ENCODE measurements at places on chromosomes 7 and 10.

GRCh38 chr10:8133146-8133545 is 78.7 kb downstream of the GATA3 start:
- DNase-seq = peak; percentile 52

DNA sequence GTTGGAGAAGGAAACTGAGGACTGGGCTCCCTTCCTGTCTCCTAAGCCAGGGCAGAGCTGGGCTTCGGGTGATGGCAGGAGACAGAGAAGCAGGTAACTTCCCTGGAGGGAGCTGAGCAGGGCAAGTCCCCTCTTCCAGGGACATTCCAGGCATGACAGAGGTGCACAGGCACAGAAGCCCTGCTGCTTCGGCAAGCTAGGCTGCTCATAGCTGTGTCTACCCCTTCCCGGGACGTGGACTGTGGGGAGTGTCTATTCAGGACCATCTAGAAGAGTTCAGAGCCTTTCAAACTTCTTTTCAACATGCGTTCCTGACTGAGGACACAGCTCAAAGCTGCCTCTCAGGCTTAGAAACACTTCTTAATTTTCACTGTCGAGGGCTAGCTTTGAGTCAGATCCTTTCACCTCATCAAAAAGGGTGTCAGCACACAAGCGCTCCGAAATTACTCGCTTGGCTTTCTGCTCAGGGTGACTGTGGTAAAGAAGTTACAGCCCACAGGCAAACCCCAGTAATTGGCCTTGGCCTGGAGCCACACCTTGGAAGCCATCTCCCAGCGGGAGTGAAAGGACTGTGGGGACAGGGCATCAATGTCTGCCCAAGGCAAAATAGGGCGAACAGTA is 63.7 kb upstream of the STEAP1B start:
- DNase-seq = no peak

DNA sequence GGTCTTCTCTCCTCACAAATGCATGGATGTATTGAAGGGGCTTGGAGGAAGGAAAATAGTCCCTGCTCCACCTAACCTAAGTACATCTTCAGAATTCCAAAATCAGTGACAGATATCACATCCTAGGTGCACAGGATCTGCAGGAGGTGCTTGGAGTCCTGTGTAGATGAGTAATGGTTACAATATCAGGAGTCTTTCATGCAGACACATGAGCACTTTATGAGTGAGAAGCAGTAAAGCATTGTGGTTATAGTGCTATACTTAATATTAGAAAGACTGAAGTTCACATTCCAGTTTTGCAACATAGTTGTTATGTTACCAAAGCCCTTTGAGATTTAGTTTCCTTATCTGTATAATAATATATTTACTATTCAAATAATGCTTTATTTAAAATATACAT is 516.7 kb downstream of the NEBL start:
- DNase-seq = no peak

DNA sequence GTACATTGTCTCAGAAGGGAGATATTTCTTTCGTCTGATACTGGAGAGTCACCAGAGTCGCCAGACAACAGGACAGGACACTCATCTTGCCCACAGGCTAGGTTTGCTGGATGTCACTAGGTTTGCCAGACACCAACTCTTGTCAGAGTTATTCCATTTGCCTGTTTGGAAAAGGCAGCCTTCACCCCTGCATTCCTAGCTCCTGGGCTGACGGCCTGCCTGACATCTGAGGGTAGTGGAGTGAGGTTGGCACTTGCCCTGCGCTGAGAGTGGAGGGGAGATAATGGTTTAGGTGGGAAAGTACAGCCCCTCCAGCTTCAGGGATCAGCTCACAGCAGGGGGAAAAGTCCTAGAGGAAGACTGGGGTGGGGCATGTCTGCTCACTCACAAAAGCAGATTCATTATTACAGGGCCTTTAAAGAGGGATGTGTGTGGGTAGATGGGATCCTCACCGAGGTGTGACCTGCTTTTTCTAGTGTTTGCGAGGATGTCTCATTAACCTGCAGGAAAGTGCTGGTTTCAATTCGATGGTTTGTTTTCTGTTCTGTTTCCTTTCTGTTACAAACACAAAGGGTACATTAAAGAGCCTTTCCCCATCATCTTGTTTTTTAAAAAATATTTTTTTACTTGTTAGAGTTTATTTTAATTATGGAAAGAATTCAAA is 79.3 kb upstream of the TNS3 start:
- DNase-seq = no peak

DNA sequence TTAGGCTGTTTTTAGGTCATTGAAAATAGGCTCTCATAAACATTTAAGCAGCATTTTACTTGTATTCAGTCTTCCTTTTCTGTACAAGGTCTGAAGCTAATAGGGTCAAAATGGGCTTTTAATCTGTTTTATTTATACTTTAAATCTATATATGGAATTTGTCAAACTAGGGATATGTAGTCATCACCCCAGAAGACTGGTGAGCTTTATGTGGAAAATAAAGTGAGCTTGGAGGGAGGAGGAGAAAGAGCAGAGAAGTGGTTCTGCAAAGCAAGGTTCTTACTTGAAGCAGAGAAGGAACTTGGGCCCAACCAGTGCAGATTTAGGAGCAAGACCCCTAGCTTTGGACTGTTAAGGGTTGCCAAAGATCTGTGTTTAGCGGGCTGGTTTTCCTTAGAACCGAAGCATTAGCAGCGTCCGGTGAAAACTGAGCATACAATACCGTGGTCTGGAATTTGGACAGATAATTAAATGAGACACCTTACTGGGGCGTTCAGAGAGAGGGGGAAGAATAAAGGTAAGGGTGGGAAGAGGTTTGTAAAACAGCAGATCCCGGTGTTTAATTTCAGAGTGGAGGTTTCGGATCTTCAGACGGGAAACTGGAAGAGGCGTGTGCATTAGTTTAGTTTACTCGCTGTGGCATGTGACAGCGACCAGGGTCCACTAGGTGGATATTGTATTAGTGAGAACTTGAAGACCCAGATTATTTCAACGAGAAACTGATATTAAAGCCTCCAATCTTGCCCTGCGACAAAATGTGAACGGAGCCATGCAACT is 2.4 kb downstream of the BAMBI start:
- DNase-seq = no peak

GRCh38 chr10:124472071-124472470 is 10.4 kb downstream of the LHPP start:
- DNase-seq = no peak

DNA sequence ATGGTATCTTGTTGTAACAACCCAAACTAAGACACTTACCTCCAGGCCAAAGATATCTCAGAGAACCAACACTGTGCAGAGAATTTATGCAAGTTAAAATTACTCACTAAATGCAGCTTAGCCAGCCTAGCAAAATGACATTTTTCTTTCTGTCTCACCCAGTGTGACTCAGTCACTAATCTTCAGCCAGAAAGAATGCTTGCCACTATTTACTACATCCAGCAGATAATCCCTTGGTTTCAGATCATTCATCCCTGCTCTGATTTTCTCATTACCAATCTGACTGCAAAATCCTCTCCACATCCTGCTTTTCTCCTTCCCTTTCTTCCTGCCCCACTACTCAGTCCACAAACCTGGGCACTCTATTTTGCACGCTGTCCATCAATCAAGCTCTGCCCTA is 93.5 kb upstream of the NEBL start:
- no peak for DNase-seq

DNA sequence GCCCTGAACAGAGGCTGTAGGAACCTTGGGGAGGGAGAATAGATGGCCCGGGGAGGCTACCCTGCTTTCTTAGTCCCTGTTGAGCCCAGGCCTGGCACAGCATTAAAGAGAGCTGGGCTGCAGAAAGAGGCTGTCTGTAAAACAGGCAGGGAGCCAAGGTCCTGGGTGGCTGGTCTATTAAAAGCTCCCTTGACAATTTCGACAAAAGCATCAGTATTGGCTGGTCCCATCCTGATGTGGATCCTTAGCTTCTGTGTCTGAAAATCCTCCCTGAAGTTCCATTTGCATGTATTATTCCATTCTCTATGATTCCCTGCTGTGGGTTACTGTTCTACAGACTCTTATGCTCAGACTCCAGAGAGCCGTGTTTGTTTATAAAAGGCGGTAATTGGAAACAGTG is 158.5 kb downstream of the GALNT17 start:
- DNase-seq = no peak

DNA sequence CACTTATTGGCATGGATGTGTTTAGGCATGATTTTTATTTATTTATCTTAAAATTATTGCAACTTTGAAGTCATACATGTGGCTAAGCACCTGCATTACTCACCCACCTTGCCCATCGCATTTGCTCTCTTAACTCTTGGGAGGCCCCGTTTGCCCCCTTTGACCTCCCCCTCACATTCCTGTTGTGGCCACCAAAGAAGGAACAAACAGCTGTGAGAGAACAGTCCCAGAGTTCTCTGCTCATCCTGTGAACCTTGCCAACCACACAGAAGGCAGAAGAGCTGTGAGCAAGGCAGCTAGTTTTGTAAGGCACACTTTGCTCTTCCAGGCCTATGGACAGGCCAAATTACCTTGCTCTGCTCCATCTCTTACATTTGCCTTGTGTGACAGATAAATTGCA is 23.6 kb upstream of the FGL2 start:
- no peak for DNase-seq

DNA sequence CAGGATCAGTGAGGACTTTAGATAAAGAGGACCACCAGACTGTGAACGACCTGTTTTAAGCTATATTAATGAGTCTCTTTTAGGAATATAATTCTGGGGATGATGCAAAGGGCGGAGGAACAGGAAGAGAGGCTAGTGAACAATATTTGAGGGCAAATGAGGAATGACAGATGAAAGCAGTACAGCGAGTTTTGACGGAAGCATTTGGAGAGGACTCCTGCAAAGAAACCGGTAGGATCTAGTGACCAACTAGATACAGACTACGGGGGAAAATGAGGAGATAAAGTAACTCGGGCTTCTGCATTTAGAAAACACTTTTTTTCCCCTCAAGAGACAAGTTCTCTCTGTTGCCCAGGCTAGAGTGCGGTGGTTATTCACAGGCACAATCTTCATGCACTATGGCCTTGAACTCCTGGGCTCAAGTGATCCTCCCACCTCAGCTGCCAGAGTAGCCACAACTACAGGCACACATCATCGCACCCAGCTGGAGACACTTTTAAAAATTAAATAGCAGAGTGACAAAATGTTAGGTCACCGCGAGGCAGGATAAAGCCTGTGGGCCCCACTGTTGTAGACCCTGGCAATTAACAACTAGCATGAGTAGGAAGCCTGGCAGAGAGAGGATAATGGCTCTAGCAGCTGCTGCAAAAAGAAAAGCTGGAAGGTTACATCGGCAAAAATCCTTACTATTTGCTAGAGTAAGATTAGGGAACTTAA is 143.2 kb downstream of the SRPK2 start:
- DNase-seq = no peak

DNA sequence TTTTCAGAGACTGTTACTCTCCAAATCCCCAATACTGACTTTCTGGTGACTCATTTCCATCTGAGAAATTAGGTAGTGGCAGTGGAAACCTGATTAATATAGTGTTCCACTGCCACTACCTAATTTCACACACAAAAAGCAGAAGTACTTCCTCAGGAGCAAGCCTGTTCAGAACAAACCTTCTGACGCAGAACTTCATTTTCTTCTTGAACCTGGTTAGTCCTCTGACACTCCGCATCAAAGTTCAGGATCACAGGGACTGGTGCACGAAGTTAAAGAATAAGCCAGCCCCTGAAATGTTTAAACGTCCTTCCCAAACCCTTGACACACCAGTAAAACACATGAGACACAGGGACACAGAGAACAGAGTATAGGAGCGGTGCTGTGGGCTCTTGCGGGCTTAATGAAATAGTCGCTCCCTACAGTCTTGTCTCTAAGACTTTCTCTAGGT is 4.4 kb downstream of the WDR91 start:
- DNase-seq = no peak

DNA sequence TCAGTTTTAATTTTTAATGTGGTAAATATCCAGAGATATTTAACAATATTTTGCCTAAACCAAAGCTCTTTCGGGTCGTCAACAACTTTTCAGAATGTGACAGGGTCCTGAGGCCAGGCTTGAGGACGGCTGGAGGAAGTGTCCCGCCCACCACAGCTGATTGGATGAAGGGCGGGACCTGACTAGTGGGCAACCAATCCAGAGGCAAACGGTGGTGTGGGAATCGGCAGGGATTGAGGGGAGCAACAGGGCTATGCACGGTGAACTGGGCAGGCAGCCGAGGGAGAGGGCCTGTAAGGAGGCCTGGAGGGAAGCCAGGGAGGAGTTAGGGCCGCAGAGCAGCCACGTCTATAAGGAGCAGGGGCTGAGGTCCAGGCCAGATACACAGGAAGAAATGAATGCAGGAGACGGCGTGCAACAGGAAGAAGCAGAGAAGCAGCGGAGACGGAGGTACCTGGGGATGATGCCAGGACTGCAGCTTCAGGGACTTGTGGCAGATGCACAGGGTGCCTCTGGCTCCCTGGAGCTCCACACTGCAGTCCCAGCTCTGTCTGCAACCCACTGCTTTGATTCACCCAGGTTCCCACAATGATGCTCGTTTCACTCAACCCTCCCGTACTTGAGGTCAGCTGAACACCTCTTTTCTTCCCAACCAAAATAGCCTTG is 46.1 kb upstream of the ZMIZ1 start:
- no peak for DNase-seq

- no peak for DNase-seq
Measured at GRCh38 chr10:56624082-56624481, 263.0 kb upstream of the ZWINT start.

- DNase-seq = no peak
Measured at GRCh38 chr10:129546106-129546505, 79.1 kb downstream of the MGMT start.

- no peak for DNase-seq
Measured at GRCh38 chr7:50766849-50767207, 15.9 kb downstream of the GRB10 start.

DNA sequence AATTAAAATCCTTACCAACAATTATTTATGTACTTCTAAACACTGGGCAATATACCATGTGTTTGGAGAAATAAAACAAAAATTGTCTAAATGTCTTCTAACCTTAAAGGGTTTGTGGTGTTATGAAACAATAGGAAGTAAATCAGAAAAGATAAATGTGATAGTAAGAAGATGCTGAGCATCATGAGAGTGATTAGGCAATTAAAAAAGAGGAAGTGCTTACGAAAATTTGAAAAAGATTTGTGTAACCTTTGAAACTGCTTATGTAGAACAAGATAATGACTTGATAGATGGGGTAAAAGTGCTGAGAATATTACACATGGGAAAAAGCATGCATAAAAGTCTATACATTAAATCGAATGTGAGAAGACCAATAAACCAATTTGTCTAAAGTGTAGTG is 573.4 kb upstream of the CNTNAP2 start:
- DNase-seq = no peak

GRCh38 chr10:23384364-23384763 is 39.8 kb upstream of the C10orf67 start:
- no peak for DNase-seq

DNA sequence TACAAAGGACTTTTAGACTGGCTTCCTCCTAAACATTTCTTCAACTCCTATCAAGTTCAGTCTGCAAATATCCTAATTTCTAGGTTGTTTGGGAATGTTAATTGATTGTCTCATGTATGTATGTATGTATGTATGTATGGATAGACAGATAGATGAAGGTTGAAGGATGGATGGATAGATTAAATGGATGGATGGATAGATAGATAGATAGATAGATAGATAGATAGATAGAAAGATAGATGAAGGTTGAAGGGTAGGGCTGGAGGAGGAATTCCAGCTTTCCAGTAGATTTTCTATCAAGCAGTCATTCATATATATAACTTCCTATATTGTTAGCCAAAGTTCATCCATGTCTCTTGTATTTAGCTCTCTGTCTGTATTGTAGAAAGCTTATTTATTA is 85.8 kb downstream of the KAT6B start:
- DNase-seq = no peak
